ENCODE measurements at places on chromosomes 3 and 15.
A peak's percentile ranks its signal among the peaks of the same experiment; 100 is the strongest.

DNA sequence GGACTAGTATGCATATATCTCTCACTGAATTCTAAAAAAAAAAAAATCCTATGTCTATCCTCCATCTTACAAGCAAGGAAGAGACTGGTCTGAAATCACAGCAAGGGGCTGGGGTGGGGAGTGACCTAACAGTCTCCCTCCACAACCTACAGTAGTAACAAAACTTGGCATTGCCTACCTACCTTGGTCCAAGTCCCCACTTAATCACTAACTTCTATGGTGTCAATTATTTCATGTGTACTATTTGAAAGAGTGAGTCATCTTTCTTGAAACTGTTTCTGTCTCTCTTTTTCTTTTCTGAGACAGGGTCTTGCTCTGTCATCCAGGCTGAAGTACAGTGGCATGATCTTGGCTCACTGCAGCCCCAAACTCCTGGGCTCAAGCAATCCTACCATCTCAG is 36.8 kb downstream of the CHAC1 start:
- no peak for DNase-seq

- DNase-seq = peak; percentile 58
Measured at GRCh38 chr3:152258448-152259393, 10.0 kb upstream of the MBNL1 start.

DNA sequence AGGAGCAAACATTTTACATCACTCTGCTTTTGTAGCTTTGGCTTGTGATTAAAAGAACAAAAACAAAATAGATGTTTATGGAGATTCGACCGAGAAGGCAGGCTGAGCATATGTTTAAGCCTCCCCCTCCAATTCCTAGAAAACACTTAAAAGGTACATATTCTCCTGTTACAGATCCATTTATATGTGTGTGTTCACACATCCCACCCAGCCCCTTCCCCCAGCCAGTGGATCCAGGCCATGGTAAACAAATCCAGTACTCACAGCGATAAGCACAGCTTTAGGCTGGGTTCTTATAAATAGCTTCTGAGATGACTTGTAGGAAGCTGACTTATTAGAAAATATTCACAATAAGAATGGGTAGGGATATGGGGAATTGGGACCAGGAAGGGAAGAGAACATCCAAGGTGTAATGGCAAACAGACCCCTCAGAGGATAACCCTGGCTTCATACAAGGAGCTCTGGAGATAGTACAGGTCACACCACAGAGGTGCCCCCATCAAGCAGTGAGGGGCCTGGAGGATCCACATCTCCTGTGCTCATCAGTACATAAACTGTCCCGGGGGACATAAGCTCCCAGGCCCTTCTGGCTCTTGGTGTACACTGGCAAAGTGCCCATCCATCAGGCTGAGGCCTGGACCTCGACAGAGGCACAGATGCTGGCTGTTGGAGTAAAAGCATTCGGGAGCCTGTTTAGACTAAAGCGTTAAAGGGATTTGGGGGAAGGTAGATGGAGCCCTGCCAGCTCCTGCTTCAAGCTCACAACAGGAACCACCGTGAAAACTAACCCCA is 70.0 kb upstream of the UBE2E1 start:
- no peak for DNase-seq

DNA sequence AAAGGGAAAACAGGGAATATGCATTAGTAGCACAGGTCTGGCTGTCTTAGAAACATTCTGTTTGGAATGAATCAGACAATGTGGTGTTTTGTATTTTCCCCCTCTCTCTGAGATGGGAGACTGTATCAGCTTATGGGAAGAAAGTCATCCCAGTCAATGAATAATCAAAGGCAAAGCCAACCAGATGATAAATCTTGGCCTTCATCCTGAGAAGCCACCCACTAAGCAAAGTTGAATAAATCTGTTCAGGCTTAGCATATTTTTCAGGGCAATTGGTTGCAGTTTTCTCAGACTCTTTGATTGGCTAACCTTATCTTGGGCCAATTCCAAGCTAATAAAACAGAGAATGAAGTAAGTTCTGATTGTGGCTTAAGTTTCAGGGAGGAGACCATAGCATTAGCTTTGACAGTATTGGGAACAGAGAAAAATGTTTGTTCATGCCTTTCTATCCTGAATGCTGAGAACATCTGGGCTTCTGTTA is 63.6 kb upstream of the ARL8B start:
- no peak for DNase-seq

DNA sequence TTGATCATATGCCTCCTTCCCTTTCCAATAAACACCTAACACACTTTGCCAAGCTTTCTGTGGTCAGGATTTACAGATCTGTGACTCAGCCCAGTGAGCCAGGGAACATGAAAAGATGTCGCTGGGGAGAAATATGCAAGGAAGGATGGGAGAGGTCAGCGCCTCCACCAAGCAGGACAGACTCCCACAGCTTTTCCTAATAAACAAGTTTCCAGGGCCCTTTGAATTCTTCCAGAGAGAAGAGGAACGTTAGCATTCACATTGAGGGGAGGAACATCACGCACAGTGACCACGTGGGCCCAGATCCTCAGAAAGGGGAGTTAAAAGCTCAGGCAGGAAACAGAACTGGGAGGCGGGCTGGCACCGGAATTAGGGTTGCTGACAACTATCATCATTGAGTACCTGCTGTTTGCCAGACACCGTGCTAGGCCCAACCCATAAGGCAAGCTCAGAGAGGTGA is 33.3 kb upstream of the MRPS22 start:
- no peak for DNase-seq

DNA sequence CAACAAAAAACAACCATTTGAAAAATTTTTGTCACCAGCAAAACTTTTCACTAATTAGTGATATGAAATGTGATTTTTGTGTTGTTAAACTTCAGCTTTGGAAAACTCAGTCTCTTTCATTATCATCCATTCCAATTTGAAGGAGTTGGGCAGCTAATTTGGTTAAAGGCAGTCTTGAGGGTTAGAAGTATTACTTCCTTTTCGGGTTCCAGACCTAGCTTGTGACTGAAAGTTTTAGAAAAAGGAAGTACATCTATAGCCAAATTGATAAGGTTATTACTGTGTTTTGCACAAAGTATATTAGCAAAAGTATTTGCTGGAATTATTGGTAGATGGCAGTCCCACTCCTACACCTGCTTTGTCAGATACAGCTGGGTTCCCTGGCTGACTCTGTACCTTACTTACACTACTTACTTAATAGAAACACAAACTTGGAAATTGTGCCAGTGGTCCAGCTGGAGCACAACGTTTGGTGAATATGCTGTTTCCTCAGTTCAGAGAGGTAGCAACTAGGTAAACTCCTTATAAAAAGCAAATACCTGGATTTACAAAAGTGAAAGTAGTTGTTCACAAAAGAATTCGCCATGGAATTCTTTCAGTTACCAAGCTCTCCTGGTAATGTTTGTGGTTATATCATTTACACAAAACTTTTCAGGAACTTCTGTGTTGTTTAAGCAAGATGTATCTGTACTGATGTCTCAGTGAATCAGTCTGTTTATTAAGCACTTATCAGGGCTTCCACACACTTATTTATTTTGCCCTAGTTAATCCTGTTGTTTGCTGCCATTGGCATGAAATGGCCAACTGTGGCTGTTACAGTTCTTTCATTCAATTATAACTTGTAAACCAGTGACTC is 31.6 kb downstream of the TIPARP start:
- no peak for DNase-seq

- no peak for DNase-seq
Measured at GRCh38 chr15:69074001-69074842, 59.7 kb downstream of the NOX5 start.

DNA sequence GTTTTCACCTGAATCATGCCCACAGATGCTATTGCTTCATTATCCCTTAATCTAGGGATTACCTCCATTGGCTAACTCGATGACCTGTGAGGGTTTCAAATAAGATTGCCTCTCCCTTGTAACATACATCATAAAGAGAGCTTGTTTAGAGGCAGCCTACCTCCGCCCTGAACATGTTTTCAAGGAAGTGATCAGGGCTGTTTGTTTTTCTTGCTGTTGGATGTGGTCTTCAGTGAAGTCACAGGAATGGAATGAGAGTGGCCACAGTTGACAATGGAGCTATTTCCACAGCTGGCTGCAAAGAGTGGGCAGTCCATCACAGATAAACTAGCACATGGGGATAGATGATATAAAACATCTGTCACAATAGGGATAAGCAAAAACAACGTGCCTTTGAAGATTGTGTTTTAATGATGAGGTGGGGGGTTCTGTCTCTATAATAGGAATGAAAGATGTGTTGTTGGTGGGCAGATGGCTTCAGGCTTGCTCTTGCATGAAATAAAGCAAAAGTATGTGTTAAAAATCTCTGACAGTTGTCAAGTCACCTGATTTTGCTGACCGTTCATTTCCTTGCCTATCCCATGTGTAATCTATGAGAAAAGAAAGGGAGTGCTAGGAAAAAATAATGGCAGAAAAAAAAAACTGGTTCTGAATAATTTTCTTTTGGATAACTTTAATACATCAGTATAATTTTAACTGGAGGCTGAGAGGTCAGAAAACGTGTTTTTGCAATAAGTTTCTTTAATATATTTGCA is 642.3 kb downstream of the RBMS3 start:
- DNase-seq = no peak

- no peak for DNase-seq
Measured at GRCh38 chr3:39754549-39754948, 54.9 kb upstream of the MYRIP start.

GRCh38 chr15:96477227-96477626 is 146.7 kb downstream of the NR2F2 start:
- DNase-seq = no peak

Measured in activated CD8-positive, alpha-beta memory T cell treated with anti-CD3 and anti-CD28 coated beads, Interleukin-2, amount 50 U/mL, for 4 hours (primary cell).